ENCODE measurements at places on chromosomes 13 and 19.

DNA sequence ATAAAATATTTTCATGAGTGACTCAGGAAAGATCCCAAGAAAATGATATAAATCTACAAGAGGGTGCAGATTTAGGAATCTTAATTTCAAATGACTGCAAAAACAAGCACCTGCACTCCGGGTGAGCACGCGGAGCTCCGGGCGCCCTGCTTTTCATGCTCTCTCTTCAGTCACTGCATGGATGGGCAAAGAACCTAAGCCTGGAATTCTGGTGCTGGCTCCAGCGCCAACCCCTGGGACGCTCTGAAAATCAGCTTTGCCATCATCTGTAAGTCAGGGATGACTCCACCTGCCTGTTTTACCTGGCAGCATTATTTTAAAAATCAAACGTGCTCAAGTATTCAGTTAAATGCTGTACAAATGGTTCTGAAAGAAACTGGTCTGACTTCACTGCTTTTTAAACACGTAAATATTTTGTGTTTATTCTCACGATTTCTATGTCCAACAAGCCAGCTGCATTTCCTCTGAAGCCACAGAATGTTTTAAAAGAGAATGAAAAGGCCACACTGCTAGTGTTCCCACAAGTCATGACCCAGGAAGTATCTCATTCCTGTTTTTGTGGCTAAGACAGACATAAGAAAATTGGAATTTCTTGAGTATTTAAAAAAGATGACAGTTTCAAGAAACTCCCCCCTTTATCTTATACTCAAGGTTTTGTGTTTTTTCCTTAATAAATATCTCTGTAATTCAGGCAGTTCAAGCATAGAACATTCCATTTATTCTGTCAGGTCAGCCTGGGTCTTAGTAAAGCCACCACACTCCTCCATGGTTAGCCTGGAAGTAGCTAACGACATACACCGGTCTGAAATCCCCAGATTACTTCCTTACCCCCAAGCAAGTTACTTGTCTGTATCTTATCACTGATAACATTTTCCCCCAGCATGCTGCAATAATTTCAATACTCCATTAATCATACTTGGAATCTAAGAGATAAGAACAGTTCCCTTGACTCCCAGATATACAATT is 81.1 kb downstream of the COL4A1 start:
- DNase-seq, result no peak

DNA sequence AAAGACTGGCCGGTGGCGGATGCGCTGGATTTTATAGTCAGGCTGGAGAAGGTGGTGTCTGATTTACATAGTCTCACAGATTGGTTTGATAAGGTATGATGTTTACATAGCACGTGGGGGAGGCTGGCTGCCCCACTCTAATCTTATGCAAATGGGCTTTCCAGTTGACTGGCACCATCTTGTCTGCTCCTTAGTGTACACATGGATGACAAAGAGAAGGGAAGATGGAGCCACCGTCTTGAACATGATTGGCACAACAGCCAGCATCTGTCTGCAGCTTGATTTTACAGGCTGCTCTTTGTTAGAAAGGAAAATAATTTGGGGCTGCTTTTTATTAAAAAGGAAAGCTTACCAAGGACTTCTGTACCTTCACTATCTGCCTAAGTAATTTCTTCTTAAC is 265.2 kb upstream of the MAB21L1 start:
- no peak for DNase-seq

DNA sequence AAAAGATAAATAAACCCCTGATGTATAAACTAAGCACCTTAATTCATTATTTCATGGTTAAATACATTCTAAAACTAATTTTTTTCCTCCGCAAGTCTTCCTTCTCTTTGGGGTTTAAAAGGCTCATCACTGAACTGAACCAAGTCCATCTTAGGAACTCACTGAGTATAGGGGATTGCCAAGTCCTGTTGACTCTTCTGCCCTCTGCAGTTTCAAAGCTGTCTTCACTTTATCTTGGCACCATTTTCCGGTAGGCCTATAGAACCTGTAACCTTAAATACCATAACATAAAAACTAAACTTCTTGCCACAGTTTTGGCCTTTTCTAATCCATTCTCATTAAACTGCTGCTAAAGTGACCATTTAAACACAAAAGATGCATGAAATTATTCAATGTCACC is 66.5 kb upstream of the USPL1 start:
- no peak for DNase-seq

GRCh38 chr13:63999614-64000305 is 2584.1 kb upstream of the PCDH20 start:
- no peak for DNase-seq

GRCh38 chr19:13022859-13023636 is 27.8 kb downstream of the NFIX start:
- DNase-seq, result peak; percentile 98

DNA sequence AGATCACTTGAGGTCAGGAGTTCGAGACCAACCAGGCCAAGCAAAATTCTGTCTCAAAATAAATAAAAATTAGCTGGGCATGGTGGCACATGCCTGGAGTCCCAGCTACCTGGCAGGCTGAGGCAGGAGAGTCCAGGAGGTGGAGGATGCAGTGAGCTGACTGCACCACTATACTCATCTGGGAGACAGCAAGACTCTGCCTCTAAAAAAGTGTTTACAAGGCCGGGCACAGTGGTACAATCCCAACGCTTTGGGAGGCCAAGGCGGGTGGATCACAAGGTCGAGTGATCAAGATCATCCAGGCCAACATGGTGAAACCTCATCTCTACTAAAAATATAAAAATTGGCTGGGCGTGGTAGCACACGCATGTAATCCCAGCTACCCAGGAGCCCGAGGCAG is 4.2 kb upstream of the DAPK3 start:
- no peak for DNase-seq

- no peak for DNase-seq
These were observed 23.5 kb upstream of the MYDGF start for GRCh38 chr19:4693471-4694121.

- no peak for DNase-seq
These were observed 6.0 kb downstream of the TMEM255B start for GRCh38 chr13:113764793-113765563.

GRCh38 chr19:6590258-6590826 is 608 bp downstream of the CD70 start:
- no peak for DNase-seq

DNA sequence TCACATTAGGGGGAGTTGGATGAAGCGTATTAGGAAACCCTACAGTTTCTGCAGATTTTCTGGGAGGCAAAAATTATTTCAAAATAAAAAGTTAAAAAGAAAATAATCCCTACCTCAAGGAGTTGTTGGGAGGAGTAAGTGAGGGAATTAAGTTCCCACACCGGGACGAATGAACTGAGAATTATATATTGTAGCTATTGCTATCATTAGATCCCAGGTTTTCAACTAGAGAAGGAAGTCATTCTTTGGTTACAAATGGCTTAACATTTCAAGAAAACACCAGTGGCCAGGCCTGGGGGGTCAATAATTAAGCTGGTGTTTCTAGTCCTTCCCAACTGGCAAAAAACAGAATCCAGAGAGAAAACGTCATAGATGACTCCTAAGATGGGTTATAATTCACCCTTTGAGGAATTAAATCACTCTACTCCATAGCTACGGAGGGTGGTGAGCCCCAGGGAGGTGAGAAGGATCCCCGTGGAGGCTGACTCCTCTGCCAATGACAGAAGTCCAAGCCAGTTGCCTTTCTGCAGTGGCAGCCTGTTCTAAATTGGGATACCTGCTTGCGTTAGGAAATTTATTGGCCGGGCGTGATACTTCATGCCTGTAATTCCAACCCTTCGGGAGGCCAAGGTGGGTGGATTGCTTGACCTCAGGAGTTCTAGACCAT is 1.2 kb upstream of the MYDGF start:
- DNase-seq, result no peak

- no peak for DNase-seq
These were observed 4.2 kb downstream of the RCBTB2 start for GRCh38 chr13:48528720-48529119.

DNA sequence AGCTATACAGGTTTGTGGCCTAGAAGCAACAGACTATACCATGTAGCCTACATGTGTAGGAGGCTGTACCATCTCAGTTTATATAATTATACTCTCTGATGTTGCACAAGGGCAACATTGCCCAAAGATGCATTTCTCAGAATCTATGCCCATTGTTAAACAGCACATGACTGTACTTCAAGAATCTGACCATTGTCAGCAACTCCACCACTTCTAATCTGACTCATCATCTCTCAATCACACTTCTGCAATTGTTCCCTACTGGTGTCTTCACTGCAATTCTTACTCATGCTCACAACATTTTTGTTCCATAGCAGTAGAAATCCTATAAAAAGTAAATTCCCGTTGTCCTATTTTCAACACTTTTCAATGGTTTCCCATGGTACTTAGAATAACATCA is 63.9 kb upstream of the ATXN8OS start:
- no peak for DNase-seq

GRCh38 chr19:51614789-51615188 is 15.4 kb downstream of the SIGLEC5 start:
- DNase-seq, result no peak

GRCh38 chr13:113887700-113888201 is 23.9 kb upstream of the GAS6 start:
- DNase-seq, result no peak

- DNase-seq, result no peak
These were observed 16.9 kb upstream of the ZNF254 start for GRCh38 chr19:24069905-24070657.

GRCh38 chr19:40600570-40601133 is 517 bp upstream of the LTBP4 start:
- no peak for DNase-seq

DNA sequence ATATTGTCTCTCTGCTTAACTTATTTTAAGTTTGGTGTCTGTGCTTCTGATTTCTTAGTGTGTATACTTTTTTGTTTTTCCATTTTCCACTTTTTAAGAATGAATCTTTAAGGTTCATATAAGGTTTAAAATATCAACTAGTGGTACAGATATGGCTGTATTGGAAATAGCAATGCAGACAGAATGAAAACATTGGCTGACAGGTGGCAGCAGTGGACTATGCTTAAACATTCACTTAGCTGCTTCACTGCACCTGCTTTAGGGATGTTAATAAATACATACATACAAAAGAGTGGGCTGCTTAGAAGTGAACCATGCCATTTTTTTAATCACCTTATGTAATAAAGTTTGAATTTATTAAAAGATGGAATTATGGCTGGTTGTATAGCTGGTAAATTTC is 27.3 kb downstream of the TM9SF2 start:
- DNase-seq, result no peak

GRCh38 chr19:28345811-28346210 is 867.1 kb downstream of the UQCRFS1 start:
- DNase-seq, result no peak

GRCh38 chr13:109783815-109784589 is 2.4 kb downstream of the IRS2 start:
- no peak for DNase-seq

DNA sequence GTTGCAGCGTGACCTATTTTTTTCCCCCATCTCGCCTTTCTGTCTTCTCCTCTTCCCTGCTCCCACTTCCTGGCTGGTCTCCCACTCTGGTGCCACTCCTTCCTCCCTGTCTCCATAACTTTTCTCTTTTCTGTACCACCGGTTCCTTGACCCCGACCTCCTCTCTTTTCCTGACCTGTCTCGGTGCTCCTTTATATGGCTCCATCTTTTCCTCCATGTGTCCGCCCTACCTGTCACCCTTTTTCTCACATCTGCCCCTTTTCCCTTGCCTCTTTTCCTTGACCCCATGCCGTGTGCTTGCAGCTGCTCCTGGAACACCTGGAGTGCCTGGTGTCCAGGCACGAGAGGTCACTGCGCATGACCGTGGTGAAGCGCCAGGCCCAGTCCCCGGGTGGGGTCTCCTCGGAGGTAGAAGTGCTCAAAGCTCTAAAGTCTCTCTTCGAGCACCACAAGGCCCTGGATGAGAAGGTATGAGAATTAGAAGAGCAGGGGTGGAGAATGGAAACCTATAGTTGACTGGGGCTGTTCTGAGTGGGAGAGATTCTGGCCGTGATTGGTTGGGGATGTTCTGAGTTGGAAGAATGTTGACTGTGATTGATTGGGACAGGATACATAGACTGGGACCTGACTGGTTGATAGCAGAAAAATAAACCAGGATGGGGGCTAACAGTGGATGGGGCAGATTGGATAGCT is 9.3 kb downstream of the PPFIA3 start:
- DNase-seq, result no peak

DNA sequence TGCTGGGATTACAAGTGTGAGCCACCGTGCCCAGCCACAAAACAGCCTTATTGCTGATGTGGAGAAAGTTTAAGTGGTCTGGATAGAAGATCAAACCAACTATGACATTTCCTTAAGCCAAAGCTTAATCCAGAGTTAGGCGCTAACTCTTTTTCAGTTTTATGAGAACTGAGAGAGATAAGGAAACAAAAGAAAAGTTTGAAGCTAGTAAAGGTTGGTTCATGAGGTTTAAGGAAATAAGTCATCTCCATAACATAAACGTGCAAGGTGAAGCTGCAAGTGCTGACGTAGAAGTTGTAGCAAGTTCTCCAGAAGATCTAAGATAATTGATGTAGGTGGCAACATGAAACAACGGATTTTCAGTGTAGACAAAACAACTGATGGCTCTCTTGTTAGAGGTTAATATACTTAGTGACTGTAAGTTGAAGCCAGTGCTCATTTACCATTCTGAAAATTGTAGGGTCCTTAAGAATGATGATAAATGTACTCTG is 41.6 kb downstream of the ZMYM2 start:
- DNase-seq, result no peak

DNA sequence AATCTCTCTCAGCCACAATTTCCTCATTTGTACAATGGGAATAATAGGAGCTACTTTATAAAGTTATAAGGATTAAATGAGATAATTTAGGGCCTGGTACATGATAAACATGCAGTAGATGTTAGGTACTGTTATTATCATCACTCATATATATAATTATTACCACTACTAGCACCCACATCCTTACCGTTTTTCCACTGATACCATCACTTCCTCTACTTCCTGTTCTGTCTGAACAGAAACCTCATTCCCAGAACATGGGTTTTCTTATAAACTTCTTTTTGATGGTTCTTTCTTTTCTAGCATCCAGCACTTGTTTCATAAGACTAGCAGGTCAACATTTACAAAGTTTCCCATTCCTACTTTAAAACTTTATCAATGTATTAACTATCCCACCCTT is 6.3 kb downstream of the CDADC1 start:
- DNase-seq, result no peak

- no peak for DNase-seq
These were observed 11.5 kb downstream of the CFD start for GRCh38 chr19:870963-871401.

- DNase-seq, result no peak
These were observed 200.6 kb upstream of the GPC6 start for GRCh38 chr13:93025984-93026383.

- peak; percentile 22 for DNase-seq
These were observed 20.8 kb upstream of the SGCG start for GRCh38 chr13:23159760-23160637.

- no peak for DNase-seq
These were observed 13.2 kb downstream of the DIAPH3 start for GRCh38 chr13:60150538-60150937.

GRCh38 chr13:29439601-29440388 is 155.7 kb downstream of the SLC7A1 start:
- no peak for DNase-seq

DNA sequence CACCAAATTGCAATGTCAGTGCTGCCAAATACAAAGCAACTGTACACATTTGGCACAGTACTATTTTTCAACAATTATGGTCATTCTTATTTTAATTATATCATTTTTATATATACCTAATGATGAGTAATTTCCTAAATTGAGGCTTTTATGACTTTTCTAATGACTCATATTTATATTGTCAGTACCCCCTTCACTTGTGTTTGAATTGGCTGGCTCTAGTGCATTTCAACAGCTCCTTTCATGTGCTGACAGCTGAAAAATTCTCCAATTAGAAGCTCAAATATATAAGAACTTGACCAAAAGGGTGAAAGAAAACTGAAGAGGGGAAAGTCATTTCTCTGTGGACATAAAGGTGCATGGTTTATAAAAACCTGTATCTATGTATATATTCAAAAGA is 263.3 kb downstream of the SLITRK1 start:
- no peak for DNase-seq

All from spinal cord (tissue), 10 donors.